ENCODE measurements at places on chromosomes 13 and 19.
A peak's percentile ranks its signal among the peaks of the same experiment; 100 is the strongest.

GRCh38 chr13:70173598-70173959 lies 65.3 kb upstream of the KLHL1 start:
- no peak for DNase-seq

DNA sequence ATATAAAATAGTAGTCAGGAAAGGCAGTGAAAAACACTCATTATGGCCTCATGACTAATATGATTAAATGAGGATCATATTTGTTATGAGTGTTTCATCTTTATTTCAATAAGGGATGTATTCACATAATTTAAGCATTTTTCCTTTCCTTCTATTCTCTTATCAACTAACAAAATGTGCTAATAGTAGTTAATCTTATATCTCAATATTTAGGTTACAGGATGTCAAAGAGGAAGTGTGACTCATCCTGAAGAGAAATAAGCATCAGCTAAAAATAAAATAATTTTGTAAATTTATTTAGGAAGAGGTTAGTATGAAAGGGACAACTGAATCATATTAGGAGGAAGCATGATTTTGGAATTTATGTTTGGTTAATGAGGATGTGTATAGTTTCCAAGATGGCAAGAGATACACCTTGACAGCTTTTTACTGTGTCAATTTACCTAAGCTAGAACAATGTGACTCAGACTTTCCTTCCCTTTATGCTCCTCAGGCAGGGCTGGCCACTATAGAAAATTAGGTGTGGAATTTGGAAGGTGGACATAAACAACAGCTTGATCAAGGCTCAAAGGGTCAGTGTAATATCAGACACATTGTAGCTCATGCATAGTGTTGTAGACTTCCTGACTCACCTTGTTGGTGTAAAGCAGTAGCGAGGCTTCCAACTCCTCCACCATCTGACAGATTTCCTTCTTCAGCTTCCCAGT lies 172.7 kb downstream of the SLITRK1 start:
- no peak for DNase-seq

- DNase-seq, result no peak
Measured at GRCh38 chr19:20558011-20558410, 7.6 kb downstream of the ZNF737 start.

GRCh38 chr19:57103573-57104277 lies 16.1 kb upstream of the USP29 start:
- peak; percentile 36 for DNase-seq

Data from left colon (tissue), 2 donors.